ENCODE measurements at places on chromosomes 3 and 15.
A peak's percentile ranks its signal among the peaks of the same experiment; 100 is the strongest.

DNA sequence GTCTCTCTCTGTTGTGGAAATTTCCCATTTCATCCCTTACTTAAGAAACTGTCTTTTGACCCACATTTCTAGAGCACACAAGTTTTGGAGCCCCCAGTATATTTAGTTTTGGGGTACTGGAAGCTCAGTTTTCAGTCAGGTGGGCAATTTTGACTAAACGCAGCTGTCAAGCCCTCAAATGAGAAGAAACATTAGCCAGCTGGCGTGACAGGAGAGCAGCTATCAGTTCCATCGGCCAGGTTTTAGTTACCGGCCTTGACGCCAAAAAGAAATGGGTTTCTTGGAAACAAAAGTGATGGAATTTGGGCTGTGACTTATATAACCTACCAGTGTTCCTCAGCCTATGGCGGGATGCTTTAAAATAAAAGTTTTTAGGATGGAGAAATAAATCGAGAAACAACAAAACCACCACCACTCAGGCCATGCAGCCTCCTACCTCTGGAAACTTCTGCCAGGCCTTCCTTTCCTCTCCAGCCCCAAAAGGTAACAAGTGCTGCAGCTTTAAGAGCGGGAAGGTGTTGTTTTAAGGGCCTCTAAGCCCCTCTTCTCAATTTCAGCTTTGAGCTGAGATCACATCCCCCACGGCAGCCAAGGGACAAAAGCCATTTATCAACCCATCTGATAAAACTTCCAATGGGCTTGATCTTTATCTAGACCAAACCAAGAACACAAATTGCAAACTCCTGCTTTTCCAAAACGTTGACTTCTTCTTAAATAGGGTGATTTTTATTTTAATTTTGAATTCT, 18.3 kb downstream of the RGMA start:
- DNase-seq: no peak

DNA sequence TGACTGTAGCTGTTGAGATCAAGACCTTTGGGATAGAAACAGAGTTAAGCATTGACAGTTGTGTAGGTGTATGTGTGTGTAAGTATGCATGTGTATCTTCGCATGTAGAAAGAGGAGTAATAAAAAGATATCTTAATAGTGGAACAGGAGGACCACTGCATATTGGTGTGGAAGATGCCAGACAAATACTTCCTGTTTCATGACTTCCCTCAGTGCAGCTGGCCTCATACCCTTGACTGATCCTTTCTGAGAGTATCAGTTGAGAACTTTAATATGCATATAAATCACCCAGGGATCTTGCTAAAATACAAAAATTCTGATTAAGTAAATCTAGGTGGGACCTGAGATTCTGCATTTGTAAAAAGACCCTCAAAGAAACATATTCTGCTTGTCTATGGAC, 8.5 kb upstream of the ZBED2 start:
- DNase-seq: no peak

GRCh38 chr15:70690491-70691276, 72.7 kb downstream of the UACA start:
- DNase-seq: no peak

- DNase-seq: no peak
Observed at GRCh38 chr3:174620855-174621472, 238.2 kb upstream of the NAALADL2 start.

GRCh38 chr3:134327594-134327975, 46.7 kb downstream of the AMOTL2 start:
- peak; percentile 93 for DNase-seq

DNA sequence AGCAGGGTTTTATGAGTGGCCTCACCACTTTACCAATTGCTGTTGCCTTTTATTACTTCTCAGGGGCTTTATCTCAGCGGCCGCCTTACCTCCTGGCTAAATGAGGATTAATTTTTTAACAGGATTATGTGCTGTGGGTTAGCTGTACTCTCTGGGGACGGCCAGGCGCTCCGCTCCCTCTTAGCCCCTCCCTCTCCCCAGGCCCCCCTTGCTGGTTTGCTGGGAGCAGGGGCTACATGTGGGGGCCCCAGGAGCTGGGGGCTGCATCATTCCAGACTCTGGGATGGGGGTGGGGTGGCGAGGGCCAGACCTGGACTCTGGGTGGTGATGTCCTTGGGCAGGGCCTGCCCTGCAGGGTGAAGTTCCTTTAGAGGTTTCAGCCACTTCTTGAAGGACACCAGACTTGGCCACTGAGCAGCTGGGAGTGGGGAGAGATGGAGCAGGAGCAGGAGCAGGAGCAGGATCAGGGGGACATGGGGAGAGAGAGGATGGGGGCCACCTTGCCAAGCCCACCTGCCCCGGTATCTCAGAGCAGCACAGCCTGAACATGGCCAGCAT, 196.1 kb downstream of the GOLGA6L6 start:
- no peak for DNase-seq

- peak; percentile 41 for DNase-seq
Observed at GRCh38 chr15:33215941-33216872, 21.7 kb upstream of the FMN1 start.

DNA sequence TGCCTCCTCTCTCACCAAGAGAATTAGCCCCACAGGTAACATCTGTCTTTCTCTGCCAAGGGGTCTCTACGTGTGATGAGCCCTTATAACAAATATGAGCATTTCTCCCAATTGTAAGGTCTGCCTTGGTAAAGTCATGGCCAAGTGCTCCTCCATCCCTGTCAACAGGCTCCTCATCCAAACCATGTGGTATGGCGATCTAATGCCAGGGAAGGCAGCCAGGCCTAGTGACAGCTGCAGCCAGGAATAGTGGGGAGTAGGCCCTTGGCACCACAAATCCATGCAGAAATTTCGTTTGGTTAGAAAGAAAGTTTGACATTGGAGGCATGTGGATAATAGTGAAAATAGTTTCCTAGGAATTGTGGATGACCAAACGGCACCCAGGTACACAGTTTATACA, 4.7 kb upstream of the LRTM1 start:
- no peak for DNase-seq

DNA sequence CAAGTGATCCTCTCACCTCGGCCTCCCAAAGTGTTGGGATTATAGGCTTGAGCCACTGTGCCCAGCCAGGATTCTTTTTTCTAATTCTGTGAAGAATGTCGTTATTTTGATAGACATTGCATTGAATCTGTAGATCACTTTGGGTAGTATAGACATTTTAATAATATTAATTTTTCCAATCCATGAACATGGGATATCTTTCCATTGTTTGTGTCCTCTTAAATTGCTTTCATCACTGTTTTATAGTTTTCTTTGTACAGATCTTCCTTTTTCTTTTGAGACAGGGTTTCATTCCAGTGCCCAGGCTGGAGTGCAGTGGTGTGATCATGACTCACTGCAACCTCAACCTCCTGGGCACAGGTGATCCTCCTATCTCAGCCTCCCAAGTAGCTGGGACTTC, 11.6 kb upstream of the KCTD6 start:
- DNase-seq: no peak

DNA sequence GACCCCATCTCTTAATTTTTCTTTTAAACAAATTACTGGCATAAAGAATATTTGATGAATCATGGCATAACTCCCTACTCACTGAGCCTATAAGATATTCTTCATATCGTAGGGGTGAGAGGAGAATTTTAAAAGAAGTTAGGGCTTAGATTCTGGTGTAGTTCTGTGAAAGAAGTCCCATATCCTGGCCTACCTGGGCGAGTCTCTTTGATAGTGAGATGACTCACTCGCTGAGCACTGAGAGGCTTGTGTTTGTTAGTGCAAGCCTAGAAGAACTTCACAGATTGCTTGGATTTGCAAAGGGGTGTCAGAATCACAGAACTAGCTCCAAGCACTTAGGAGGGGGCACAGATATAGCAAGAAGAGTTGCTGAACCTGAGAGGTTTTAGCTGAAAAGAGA, 133.8 kb upstream of the TMC3 start:
- no peak for DNase-seq
